ENCODE measurements at places on chromosomes 16 and 17.

GRCh38 chr16:27495191-27495590, 54.5 kb downstream of the GTF3C1 start:
- no peak for DNase-seq

DNA sequence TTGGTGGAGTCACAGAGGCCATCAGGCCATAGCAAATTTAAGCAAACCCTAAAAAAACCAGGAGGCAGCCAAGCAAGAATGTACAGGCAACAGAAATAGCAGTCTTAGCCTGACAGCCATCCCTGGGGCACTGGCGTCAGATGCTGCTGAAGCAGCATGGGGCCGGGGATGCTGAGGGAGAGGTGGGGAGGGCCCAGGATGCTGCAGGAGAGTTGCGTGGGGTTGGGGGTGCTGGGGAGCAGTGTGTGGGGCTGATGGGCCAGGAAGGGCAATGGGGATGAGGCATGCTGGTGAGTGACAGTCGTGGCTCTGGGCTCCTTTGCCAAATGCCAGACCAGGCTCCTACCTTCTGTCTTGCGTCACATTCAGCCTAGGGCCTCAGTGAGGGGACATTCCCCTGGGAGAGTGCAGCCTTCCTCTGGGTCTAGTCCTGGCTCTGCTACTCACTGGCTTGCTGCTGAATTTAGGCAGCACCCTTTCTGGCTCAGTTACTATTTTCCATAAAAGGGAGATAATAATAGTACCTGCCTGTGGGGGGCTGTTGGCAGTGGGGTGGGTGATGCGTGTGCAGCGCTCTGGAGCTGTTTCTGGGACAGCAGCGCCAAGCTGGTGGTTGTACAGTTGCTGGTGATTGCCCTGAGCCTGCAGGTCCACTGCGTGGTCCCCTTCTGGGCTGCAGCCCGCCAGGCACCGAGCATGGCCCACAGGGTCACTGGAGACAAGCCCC, 88.1 kb downstream of the AMFR start:
- no peak for DNase-seq

GRCh38 chr17:17084941-17085340, 42.7 kb downstream of the MPRIP start:
- DNase-seq, result no peak

GRCh38 chr16:86286991-86287663, 223.2 kb upstream of the FOXF1 start:
- no peak for DNase-seq

GRCh38 chr16:84380405-84380804, 12.1 kb downstream of the ATP2C2 start:
- DNase-seq, result no peak

- DNase-seq, result no peak
Measured at GRCh38 chr16:29139261-29139802, 154.5 kb downstream of the LAT start.

DNA sequence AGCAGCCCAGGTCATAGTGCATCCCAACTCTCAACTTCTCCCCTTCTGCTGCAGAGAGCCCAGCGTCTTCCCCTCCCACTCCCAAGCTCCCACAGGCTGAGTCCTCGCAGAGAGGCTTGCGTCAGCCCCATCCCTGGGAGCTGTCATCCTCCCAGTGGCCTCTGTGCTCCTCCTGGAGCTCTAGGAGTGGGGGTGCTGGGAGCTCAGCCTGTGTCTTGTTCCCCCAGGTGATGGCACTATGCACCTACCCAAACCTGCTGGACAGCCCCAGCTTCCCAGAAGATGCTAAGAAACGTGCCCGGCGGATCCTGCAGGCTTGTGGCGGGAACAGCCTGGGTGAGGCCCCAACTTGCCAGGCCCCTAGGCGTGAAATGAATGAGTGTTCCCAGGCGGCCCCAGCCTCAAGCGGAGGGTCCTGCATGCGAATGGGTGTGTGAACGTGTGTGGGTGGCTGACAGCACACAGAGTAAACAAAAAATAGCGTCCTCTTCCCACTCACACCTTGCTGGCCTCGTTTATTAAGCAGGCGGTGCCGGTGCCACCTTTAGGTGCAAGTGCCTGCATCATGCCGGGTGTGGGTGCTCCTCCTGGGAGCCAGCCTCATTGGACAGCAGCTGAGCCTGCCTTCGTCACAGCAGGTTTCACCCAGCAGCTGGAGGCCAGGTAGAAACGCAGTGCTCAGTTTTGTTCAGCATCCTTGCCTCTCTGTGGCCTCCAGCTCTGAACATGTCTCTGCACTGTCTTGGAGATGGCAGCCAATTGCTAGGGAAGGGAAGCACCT, 16.5 kb downstream of the GPT2 start:
- DNase-seq, result no peak

- DNase-seq, result no peak
Measured at GRCh38 chr17:40341808-40342503, 22.6 kb downstream of the GJD3 start.

DNA sequence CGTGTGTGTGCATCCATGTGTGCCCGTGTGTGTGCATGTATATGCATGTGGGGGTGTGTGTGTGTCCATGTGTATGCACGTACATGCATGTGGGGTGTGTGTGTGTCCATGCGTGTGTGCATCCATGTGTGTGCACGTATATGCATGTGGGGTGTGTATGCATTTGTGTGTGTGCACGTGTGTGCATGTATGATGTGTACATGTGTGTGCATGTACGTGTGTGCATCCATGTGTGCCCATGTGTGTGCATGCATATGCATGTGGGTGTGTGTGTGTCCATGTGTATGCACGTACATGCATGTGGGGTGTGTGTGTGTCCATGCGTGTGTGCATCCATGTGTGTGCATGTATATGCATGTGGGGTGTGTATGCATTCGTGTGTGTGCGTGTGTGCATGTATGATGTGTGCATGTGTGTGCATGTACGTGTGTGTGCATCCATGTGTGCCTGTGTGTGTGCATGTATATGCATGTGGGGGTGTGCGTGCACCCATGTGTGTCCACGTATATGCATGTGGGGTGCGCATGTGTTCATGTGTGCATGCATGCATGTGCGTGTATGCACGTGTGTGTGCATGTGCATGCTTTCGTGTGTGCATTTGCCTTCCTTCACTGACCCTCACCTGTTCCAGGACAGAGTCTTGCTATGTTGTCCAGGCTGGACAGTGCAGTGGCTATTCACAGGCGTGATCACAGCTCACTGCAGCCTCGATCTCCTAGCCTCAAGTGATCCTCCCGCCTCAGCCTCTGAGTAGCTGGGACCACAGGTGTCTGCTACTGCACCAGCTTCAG, 129.6 kb upstream of the TNRC6C start:
- no peak for DNase-seq

GRCh38 chr17:56737421-56738161, 96.1 kb downstream of the C17orf67 start:
- DNase-seq, result no peak

GRCh38 chr17:49723423-49723822, 15.7 kb upstream of the SLC35B1 start:
- DNase-seq, result no peak

GRCh38 chr16:68072038-68072695, 13.0 kb upstream of the NFATC3 start:
- DNase-seq, result no peak

DNA sequence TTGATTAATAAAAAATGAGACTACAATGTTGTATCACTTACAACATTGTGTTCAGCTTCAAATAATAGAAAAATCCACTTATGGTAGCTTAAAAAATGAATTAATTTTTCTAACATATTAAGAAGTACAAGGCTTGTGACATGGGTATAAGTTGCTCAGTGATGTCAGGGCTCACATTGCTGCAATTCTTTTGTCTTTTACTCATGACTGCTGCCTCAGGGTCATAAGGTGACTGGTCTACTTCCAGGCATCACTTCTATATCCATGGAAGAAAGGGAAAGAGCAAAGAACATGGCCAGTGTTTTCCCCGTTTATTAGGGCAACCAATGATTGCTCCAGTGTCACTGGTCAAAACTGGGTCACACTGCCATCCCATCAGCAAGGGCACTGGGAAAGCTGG, 295.3 kb downstream of the MAP2K4 start:
- DNase-seq, result no peak

DNA sequence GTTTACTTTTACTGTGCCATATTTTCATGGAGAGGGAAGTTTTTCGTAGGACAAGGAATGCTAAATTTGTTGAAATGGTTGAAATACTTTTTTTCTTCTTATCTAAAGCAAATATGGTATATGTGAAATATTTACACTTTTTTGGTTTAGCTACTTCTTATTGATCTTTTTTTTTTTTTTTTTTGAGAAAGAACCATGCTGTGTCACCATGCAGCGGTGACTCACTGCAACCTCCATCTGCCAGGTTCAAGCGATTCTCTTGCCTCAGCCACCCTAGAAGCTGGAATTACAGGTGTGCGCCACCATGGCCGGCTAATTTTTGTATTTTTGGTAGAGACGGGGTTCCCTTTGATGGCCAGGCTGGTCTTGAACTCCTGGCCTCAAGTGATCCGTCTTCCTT, 100.5 kb downstream of the FTO start:
- no peak for DNase-seq

DNA sequence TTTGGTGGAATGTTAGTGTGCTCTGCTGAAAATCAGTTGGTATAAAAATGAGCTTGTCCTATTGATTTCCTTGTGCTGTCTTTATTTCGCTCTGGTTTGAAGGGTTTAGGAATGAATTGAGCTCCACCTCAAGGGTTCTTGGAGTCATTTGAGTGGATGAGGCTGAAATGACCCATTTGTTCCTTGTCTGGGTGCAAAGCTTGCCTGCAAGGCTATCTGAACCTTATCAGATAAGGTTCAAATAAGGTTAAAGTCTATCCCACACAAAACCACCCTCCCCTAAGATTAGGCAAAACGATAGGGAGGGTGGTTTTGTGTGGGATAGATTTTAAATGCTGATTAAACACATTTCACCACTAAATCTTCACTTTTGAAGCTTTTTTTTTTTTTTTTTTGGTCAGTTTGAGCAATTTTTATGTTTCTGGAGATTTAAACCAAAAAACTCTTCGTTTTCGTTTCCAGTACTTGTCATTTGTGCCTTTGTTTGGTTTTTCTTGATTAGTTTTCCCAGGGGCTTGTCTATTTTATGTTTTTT, 62.7 kb downstream of the ARHGAP44 start:
- DNase-seq, result no peak

DNA sequence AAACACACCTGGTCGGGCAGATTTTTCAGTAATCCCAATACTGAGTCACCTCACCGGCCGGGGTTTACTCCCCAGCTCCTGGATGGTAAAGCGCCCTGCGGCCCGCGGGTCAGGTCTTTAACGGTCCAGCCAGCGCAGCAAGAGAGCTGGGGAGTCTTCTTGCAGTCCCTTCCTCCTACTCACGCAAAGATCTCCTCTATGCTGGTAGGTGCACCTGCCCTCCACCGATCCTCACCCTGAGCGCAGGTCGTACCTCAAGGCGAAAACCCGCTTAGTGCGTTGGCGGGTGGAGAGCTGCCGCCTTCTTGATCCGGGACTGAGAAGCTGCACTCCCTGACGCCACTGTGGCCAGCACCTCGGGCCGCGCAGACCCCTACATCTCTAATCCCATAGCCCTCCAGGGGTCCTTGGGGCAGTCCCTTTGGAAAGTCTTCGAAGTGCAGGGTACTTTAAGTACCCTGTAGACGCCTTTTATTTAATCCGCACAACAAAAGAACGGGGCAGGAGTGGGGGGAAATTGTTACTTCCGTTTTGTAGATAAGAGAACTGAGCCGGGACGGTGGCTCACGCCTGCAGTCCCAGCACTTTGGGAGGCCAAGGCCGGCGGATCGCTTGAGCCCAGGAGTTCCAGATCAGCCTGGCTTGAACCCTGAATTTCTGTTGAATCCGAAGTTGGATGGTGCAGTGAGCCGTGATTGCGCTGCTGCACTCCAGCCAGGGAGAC, 10.4 kb upstream of the HOXB13 start:
- no peak for DNase-seq

DNA sequence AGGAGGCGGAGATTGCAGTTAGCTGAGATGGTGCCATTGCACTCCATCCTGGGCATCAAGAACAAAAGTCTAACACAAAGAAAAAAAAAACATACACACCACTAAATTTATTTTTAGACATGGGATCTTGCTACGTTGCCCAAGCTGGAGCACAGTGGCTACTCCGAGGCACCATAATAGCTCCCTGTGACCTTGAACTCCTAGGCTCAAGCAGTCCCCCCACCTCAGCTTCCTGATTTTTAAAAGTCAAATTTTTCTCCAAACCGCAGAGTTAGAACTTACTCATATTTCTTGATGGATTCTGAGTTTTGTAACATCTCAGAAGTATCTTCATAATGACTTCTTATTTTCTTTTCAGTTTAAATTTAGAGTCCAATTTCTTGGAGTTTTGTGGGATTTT, 3.4 kb downstream of the CMTM4 start:
- DNase-seq, result no peak

GRCh38 chr16:74623214-74623838, 16.4 kb upstream of the GLG1 start:
- DNase-seq, result no peak

DNA sequence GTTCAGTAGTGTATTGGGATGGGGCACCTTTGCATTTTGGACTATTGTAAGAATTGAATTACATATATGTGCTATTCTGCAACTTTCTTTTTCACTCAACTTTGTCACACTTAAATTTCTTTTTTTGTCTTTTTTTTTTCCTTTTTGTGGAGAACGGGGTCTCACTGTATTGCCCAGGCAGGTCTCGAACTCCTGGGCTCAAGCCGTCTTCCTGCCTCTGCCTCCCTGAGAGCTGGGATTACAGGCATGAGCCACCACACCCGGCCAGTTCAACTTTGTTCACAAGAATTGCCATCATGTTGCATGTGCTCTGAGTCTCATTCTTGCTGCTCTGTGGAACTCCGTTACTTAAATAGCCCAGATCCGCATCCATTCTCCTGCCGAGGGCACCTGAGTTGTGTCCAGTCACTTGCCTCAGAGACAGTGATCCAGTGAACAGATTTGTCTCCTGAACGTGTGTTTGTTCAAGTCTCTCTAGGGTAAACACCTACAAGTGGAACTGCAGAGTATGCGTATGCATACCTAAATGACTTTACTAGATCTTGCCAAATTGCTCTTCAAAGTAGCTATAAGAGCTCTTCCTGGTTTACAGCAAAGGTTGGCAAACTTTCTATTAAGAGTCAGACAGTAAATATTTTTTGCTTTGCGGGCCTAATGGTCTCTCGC, 3.4 kb upstream of the SLC38A10 start:
- DNase-seq, result no peak

- no peak for DNase-seq
Measured at GRCh38 chr17:1390432-1391367, 9.3 kb downstream of the YWHAE start.

GRCh38 chr17:63550817-63551639, 751 bp downstream of the DCAF7 start:
- no peak for DNase-seq

All from activated CD4-positive, CD25-positive, alpha-beta regulatory T cell treated with anti-CD3 and anti-CD28 coated beads, Interleukin-2, amount 50 U/mL, for 16 hours (primary cell).